Endothelial cell (in vitro differentiated cells): ENCODE measurements at places on chromosomes 11 and 22. TPM values are rescaled to one million over a fixed set of nuclear protein-coding genes. Genes with fewer than 3 reads are reported as not detected.

DNA sequence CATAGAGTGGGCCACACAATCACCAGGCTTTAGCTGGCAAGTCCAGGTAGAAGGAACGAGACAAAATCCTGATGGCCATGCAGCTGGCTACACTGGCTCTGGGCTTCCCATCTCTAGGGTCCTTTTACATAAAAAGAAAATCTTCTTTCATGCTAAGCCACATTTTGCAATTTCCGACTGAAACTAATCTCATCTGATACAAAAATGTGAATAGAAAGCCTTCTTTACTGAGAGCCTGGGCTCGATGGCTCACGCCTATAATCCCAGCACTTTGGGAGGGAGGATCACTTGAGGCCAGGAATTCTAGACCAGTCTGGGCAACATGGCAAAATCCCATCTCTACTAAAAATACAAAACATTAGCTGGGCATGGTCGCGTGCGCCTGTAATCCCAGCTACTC lies 67.2 kb downstream of the MICAL3 start:
- peaks cover 18% of the 10 kb centered on the region for H3K4me1 ChIP-seq
- no peak overlapping the region for H3K4me3 ChIP-seq
- H3K27me3 ChIP-seq: peaks cover 9% of the 10 kb centered on the region

- H3K27me3 ChIP-seq: no peaks in the 10 kb centered on the region
- H3K4me1 ChIP-seq: peaks cover 3% of the 10 kb centered on the region
- H3K27ac ChIP-seq: no peak overlapping the region
- peaks cover 15% of the 10 kb centered on the region for H3K36me3 ChIP-seq
- DNase-seq: no peak
Observed at GRCh38 chr22:30000566-30000965, 79.7 kb upstream of the HORMAD2 start.

DNA sequence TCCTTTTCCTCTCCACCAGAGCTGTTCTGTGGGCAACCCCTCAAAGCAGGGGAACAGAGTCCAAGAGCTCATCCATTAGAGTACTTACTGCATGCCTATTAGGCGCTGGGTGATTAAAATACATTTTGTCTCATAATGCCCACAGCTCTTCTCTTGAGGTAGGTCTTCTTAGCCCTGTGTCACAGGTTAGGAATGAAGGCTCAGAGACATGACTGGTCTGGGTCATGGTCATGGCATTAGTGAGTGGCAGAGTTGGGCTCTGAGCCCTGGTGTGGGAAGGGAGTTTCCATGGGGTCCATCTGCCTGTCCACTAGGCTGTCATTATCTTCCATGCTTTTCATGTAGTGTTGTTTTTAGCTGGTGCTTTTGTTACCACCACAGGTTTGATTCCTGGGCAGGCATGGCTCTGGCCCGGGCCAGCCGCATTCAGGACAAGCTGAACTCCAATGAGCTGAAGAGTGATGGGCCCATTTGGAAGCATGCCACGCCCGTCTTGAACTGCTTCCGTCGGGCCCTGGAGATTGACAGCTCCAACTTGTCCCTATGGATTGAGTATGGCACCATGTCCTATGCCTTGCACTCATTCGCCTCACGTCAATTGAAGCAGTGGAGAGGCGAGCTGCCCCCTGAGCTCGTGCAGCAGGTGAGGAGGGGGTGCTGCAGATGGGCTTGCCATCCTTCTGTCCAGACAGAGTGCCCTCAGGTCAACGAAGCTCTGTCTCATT lies 76.1 kb downstream of the CABIN1 start:
- H3K27ac ChIP-seq: no peak overlapping the region
- H3K4me1 ChIP-seq: peaks cover 6% of the 10 kb centered on the region
- DNase-seq: no peak
- H3K36me3 ChIP-seq: peaks cover 41% of the 10 kb centered on the region
- no peaks in the 10 kb centered on the region for H3K27me3 ChIP-seq
- H3K4me3 ChIP-seq: no peak overlapping the region

The GRIA4 gene
- total RNA-seq: 8.7 TPM

The OR5P2 gene
- 0.26 TPM for total RNA-seq

The MMP13 gene
- total RNA-seq: not detected
